AG04449 (cell line): ENCODE measurements at places on chromosomes 5 and 9.

DNA sequence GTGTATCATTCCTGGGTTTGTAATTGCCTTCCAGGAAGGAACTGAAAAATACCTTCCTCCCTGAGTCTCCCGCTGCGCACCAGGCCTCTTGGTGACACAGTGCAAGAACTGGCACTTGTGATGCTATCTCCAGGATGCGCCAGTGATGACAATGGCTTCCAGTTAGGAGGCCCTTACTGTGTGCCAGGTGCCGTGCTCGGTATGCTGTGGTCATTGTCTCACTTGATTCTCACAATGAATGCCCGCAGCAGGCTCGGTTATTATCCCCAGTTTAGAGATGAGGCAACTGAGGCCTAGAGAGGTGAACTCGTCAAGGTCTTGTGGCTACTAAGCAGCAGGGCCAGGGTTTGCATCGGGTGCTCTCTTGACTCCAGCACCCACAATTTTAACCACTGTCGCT lies 31.5 kb upstream of the SLC2A8 start:
- no peak for DNase-seq

DNA sequence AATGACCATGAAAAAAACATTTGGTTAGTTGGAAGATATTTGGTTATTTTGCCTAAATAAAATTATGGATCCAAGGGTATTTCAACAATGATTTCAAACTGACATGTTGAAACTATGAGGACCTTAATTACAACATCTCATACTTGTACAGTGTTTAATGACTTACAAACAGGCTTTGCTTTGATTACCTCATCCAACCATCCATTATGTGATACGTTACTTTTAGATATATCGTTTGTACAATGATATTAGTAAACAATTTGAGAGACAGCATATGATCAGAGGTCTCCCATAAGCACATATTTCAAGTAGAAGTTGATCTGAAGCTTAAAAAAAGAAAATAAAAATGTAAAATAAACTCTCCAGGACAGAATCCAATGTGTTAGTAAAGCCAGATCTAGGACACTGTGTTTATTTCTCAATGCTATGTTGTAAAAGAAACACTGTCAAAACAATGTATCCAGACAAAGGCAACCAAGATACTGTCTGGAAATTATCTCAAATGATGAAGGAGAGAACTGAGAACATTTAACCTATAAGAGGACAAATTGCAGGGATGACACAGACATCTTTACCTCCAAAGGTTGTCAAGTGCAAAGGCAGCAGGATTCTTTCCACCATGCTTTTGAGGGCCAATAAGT lies 116.0 kb upstream of the TARS1 start:
- no peak for DNase-seq

DNA sequence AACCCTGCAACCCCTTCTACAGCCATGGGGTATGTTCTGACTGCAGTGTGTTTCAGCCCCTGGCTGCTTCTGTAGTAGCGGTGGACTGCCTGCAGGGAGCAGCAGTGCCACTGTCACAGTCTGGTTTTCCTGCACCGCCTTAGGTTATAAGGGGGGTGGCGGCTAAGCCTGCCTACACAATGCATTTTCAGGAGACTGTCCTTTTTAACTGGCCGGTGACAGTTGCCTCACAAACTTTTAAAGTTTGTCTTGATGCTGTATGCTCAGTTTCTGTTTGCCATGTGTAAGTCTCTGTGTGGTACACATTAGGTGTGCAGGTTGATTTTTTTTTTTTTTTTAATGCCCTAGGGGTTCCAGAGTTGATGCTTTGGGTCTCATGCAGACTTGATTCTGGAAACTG lies 53.0 kb downstream of the NUP214 start:
- DNase-seq: no peak

- DNase-seq: no peak
Observed at GRCh38 chr5:143206196-143207053, 197.1 kb downstream of the NR3C1 start.

- no peak for DNase-seq
Observed at GRCh38 chr9:122015170-122015821, 77.8 kb downstream of the TTLL11 start.

DNA sequence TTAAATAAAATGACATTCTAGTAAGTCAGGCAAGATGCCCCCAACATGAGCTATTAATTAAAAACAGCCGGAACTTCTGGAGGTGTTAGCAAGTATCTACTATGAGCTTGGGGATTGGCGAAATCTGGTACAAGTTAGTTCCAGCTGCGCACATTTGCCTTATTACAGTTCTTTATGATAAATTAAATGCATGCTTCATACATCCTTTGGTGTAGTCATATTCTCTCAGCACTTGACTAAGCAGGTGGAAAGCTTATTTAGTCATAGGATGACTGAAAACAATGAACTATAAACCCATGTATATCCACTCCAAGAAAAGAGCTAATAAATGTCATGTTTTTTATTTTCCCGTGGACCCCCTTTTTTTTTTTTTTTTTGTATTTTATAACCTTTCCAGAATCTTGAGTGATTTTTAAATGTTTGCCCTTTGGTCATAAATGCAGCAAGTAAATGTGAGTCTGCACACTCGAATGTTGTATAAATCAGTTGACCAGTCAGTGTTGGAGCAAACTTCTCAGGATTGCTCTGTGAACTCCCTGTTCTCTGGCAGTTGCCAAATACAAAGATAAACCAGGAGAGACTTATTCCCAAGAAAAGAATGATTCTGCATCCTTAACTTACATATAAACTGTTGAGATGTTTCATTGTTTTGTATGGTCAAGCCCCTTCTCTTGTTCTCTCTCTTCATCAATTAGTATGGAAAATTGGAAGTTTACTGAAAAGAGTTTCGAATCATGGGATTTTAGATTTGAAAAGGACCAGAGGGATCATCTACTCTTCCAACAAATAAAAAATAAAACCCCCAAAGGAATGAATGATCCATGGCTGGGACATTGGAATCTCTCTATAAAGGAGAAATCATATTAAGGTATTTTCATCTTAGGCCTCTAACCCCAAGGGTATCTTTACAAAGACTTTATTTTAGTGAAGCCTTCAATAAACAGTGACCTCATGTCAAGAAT lies 38.3 kb downstream of the PIK3R1 start:
- no peak for DNase-seq

GRCh38 chr9:109311286-109311685 lies 9.6 kb downstream of the EPB41L4B start:
- no peak for DNase-seq

- DNase-seq: no peak
Observed at GRCh38 chr5:86879086-86879485, 261.3 kb downstream of the COX7C start.

- DNase-seq: no peak
Observed at GRCh38 chr5:67451640-67452279, 255.2 kb upstream of the CD180 start.

DNA sequence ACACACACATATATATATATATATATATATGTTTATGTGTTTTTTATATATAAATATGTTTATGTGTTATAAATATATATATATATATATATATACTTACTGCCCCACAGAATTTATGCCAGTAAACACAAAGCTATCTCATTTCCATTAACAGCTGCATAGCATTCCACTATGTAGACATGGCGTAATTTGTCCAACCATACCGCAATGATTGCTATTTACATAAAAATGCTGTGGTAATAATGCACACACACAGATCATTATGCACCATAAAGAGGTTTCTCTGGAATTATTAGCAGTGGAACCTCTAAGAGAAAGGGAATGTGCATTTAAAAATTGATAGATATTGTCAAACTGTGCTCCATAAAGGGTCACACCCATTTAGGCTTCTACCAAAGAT lies 150.1 kb downstream of the CEP120 start:
- DNase-seq: no peak

- DNase-seq: peak; percentile 91
Observed at GRCh38 chr5:180330810-180331646, 22.1 kb downstream of the GFPT2 start.

GRCh38 chr5:180169248-180170105 lies 39.5 kb downstream of the RASGEF1C start:
- no peak for DNase-seq

DNA sequence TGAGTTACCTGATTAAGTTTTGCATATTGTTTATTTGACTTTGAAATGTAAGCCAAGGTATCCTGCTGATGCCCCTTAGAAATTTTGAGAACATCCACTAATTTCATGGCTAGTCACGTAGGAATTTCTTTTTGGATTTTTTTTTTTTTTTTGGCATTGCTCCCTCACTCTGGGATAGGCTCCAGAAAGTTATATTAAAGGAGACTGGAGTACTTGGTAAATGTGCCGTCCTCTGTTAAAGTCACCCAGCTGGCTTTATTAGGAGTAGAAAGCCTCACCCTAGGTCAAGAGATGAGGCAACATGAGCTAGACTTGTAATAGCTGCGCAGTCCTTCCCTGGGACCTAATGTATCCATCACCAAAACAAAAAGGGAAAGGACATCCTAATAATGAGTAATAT lies 3.1 kb downstream of the KCTD16 start:
- DNase-seq: no peak

DNA sequence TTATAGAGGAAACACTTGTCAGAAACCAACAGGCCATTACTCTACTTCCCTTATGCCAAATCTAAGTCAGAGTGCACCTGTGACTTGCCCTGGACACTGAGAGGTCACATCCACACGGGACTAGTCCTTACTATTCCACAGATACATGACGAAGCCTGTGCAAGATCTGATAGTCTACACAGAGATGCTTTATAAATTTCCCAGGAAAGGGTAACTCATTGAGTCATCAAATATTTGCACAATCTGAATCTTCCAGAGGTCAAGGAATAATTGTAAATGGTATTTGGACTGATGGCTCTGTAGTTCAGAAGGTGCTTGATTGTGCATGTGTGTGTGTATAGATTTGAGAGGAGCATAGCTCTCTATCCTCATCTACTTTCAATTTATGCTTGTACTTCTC lies 55.2 kb upstream of the JAK2 start:
- no peak for DNase-seq

DNA sequence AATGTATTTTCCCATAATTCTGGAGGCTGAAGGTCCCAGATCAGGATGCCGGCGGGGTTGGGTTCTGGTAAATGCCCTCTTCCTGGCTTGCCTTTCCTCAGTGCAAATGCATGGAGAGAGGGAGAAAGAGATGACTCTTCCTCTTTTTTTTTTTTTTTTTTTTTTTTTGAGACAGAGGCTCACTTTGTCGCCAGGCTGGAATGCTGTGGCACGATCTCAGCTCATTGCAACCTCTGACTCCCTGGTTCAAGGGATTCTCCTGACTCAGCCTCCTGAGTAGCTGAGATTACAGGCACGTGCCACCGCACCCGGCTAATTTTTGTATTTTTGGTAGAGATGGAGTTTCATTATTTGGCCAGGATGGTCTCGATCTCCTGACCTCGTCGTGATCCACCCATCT lies 300.0 kb upstream of the TAS2R1 start:
- DNase-seq: no peak

- no peak for DNase-seq
Observed at GRCh38 chr9:110835859-110836271, 167.3 kb downstream of the MUSK start.

DNA sequence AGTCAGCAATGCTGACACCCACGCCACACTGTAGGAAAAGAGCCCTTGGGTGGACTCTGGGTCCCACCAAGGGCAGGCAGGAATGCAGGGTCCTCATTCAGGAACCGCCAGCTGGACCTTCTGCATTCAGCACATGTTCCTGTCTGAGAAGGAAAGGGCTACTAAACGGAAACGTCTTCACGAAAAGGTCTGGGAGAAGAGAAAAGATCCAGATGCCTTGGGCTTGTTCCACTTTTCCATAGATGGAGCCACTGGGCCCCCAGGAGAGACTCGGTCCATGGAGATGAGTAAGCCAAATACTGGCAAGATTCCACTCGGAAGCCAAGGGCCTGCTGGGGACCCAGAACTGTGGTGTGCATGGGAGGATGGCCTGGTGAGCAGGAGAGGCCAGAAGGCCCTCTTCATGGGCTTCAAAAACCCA lies 38.4 kb downstream of the LHFPL2 start:
- no peak for DNase-seq

GRCh38 chr5:139513852-139514485 lies 31.4 kb upstream of the STING1 start:
- DNase-seq: no peak

GRCh38 chr5:1011226-1011631 lies 2.6 kb downstream of the NKD2 start:
- DNase-seq: no peak

- DNase-seq: no peak
Observed at GRCh38 chr5:38381361-38381760, 123.0 kb downstream of the EGFLAM start.

GRCh38 chr5:91190314-91190690 lies 192.8 kb downstream of the ARRDC3 start:
- DNase-seq: no peak

DNA sequence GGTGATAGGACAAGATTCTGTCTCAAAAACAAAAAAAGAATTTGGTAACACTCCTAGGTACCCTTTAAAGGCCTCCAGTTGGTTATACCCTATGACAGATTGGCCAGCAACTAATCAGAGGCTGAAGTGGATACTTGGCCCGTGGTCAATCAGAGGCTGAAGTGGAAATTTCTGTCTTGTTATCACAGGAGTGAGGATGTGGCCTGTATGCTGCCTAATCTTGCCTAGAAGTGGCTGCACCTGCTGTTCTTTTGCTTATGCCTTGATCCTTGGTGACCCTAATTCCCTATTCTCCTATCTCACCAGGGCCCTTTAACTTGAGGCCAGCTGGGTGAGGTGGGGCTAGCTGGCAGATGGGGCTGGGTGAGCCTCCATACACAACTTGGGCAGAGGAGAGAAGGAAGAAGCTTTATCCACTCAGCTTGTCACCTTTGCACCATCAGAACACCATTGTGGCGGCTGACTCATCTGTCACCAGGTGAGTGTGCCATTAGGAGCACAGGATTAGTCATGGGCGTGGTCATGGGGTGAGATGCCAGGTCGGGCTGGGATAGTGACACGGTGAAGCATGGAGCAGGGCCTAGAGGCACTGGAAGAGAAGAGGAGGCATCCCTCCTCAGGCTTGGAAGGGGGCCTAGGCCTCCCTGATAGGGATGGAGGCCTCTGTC lies 41.5 kb downstream of the SAR1B start:
- no peak for DNase-seq

GRCh38 chr5:124795829-124796228 lies 49.4 kb upstream of the ZNF608 start:
- no peak for DNase-seq
